ENCODE measurements at places on chromosomes 2 and 18. TPM values are rescaled to one million over a fixed set of nuclear protein-coding genes. Genes with fewer than 3 reads are reported as not detected.

TMEM182 gene
- total RNA-seq = 0.17 TPM

SOWAHC gene
- 24.1 TPM for total RNA-seq

DNA sequence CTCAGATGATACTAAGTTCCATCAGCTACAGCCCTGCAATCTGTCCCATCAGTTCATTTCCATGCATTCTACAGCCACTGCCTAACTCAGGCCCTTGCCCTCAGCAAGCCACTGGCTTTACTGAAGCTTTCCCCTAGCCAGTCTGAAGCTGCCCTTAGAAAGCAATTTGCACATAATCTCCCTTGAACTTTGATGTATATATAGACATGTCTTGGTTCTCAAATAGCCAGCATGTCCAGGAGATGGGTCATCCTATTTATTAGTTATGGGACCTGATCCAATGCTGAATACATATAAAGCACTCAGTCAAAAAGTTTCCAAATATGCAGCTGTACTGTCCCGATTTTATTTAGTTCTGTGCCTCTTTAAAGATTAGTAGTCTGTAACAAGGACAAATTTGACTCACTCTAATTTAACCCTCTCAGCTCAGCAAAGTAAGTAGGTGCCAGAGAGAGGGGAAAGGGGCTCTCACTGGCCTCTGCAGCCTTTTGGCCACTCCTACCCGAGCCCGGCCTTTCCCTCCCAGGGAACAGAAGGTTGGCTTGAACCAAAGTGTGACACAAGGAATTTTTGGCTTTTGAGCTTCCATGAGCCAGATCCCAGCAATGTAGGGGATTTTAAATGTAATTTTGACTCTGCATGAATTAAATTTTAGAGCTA lies 70.7 kb downstream of the CCDC93 start:
- DNase-seq = no peak

- DNase-seq = peak; percentile 79
Observed at GRCh38 chr2:68660658-68661057, 17.3 kb downstream of the PROKR1 start.

Measured in esophagus muscularis mucosa (tissue), 4 donors.